ENCODE measurements at places on chromosomes 1 and 21.
A peak's percentile ranks its signal among the peaks of the same experiment; 100 is the strongest.

DNA sequence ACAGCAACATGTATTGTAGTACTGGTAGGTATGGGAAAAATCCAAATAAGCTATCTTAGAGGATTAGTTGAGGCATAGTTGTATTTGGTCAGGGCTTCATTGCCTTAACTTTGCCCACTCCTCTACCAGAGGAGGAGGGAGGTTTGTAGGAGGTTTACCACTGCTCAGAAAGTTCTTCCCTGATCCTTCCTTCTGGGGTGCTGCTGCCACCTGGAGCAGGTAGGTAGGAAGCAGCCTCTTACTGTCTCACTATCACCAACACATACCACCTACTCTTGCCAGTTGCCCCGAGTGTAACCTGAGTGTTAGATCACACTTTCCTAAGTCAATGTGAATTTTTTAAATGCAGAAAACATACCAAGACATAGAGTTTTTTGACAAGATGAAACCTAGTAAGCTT, 24.1 kb upstream of the ZSWIM5 start:
- no peak for DNase-seq

DNA sequence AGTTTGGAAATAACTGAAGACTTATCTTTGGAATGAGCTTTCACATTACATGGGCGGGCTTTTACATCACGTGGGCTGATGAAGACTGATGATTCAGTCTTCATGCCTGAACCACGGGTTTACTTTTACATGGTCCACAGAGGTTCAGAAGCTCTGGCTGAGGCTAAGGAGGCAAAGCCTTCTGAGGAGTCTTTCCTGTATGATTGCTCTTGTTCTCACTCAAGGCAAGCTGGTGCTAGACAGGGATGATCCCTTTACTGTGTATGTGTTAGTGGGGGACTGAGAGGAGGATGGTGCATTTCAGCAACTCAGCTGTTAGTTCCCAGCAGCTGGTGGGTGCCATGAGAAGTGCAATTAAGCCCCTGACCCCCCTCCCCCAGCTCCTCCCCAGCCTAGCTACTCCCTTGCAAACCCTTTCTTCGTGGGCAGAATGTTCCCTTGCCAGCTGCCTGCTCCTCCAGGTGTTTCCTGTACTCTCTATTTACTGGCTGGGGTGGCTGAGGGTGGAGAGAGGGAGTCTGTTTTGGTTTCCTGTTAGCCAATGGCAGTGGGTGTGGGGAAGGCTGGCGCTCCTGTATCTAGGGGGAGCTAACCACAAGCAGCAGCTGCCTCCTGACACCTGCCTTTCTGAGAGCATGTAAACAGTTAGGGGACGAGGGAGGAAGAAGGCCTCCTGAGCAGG, 15.4 kb downstream of the BTG2 start:
- DNase-seq: peak; percentile 49

DNA sequence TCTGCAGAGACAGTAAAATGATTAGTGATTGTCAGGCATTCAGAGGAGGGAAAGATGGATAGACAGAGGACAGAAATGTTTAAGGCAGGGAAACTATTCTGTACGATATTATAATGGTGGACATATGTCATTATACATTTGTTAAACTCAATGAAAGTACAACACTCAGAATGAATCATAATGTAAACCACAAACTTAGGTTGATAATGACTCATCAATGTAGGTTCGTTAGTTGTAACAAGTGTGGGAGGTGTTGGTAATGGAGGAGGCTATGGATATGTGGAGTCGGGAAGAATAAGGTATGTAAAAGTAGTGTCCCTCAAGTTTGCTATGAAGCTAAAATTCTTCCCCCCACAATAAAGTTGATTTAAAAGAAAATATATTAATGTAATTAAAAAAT, 455.0 kb downstream of the BRINP3 start:
- DNase-seq: no peak

DNA sequence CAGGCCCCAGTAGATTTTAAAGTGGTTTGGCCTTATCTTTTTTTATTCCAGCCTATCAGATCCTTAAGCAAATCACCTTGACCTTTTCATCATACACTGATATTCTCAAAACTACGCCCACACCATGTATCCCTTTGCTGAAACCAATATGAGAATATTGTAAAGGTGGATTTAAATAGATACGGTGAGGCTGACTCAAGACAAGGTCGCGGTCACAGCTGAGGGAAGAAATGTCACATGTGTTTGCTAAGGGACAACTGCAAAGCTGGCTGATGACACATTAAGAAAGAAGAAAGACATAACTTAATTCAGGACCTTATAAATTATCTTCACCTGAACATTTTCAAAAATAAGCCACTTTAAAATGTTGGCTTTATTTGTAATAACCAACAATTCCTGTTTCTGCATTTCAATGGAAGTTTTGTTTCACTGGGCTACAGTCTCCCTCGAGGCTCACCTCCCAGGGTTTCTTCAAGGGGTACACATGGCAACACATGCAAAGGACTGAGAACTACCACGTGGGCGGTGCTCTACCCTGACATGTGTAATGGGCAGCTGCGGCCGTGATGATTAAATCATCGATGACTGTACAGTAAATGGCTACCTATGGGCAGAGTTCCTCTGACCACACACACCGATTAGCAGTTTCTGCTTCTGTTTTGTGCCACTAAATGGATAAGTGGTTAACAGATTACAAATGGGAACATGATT, 189.5 kb downstream of the SIPA1L2 start:
- no peak for DNase-seq

DNA sequence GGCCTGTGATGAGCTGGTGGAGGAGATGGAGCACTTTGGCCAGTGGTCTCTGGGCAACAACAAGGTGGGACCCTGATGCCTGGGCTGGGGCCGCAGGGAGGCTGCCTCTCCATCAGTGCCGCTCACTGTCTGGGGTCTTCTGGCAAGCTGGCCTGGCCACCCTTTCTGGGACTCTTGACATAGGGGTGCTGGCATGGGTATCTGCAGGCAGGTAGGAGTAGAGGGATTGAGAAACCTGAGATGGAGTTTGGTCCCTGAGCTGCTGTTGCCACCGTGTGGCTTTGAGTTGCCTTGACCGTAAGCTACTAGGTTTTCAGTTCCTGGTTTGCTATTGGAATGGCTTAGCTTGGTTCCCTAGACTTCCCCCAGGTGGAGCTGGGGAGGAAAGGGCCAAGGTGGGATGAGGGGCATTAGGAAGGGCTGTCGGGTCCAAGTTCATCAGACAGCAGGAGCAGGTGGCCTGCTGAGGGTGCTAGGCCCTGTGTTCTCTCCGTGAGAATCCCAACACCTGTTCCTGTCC, 13.2 kb upstream of the MFN2 start:
- no peak for DNase-seq

DNA sequence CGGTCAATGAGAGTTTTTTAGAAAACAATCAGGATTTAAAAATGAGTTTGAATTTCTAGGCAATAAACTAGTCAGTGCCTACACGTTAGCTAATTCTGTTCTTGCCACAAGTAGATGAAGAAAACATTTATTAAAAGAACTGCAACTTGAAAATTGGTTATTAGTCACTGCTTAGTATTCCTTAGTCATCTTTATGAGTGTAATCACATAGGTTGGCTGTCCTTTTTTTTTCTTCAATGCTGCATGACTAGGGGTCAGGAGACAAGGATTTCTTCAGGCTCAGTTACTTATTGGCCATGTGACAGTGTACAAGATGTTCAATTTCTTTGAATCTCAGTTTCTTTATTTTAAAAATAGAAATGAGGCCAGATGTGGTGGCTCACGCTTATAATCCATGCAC, 17.1 kb downstream of the SOAT1 start:
- no peak for DNase-seq

- DNase-seq: no peak
Observed at GRCh38 chr21:42377211-42377950, 11.0 kb upstream of the TFF1 start.

- DNase-seq: no peak
Observed at GRCh38 chr1:214454569-214455396, 96.6 kb downstream of the PTPN14 start.

- no peak for DNase-seq
Observed at GRCh38 chr21:36288651-36289243, 31.2 kb upstream of the MORC3 start.

DNA sequence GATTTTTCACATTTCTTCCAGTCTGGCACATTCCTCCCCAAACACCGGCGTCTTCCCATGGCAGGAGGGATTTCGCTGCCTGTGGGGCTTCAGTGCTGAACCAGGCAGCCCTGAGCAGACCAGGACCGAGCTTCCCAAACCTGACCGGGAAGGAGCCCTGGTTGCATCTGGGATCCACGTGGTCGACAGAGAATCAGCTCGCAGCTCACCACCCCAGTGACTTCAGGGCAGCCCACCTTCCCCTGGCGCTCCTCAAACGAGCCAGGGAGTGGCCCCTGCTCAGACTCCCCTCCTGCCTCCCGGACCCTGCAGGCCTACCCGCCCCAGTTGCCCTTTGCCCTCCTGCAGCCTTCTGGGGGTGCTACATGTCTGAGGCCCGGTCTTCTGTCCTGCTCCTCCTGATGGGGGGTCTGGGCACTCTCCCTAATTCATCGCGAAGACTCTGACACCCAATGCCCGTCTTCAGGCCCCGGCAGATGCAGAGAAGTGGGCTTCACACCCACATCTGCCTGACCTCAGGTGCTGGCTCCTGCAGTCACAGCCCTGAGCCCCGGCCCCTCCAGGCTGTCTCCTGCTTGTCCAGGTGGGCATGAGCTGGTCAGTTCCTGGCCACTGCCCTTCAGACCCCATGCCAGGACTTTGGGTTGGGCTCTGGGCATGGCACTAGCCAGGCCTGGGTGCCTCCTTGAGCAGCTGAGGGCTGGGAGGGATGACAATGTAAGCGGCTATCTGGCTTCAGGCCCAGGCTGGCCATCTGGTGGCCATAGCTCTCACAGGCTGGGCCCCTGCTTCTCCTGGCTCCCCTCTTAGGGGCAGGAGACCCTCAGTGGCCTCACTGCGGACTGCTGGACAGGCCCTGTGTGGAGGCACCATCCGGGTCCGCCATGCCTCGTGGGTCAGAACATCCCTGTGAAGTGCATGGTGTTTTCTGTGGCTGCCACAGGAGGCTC, 26.1 kb upstream of the PRSS38 start:
- no peak for DNase-seq

DNA sequence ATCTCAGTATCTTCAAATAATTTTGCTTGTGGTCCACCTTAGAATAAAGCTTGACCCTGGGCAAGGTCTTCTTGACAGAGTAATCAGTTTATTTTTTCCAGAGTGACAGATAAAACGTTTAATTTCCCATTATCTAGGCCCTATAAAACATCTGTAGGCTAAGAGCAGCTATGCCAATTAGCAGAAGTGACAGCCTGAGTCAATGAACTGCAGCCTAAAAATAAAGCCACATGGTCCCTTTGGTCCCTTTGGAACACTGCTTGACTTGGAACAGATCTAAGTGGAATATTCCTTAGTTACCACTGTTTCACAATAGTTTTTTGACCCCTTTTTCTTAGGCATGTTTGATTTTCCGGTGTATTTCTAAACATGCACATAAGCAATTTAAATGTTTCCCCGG, 6.3 kb upstream of the RGS13 start:
- no peak for DNase-seq

DNA sequence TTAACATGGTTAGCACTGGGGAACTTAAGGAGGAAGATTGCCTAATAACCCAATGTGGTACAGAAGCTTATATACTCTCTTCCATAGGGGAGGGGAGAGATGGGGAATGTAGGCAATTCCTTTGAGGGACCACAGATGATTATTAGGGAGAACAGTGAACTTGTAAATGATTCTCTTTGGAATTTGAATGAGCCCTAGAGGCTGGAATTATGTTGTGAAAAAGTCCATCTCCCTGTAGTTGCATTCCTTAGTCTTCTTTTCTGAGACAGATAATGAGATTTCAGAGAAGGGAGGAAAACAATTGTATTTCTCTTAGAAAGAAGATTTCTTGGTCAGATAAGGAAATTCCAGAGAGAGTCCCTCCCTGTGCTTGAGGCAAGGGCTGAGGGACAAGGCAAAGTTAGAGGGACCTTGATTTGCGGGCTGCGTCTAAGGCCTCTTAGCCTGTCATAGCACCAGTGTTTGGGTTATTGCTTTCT, 89.0 kb upstream of the HMCN1 start:
- no peak for DNase-seq

GRCh38 chr1:41364442-41365319, 3.4 kb downstream of the FOXO6 start:
- no peak for DNase-seq

GRCh38 chr1:203140743-203141520, 13.4 kb downstream of the ADORA1 start:
- DNase-seq: no peak

DNA sequence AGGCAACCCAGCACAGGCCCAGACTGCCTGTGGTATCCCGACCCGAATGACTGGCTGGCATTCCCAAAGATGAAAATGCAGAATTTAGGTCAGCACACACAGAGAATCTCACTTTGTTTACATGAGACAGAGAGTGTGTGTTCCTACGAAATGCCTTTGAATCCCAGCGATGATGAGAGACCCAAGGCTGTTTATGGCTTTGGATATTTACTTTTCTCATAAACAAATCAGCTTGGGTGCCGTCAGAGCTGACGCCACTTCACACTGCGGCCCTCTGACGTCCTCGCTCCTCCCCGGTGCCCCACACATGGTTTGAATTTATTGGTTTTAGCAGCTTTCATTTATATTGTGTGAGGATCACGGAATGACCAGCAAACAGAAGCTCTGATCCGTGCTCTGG, 18.7 kb downstream of the TRABD2B start:
- DNase-seq: no peak

DNA sequence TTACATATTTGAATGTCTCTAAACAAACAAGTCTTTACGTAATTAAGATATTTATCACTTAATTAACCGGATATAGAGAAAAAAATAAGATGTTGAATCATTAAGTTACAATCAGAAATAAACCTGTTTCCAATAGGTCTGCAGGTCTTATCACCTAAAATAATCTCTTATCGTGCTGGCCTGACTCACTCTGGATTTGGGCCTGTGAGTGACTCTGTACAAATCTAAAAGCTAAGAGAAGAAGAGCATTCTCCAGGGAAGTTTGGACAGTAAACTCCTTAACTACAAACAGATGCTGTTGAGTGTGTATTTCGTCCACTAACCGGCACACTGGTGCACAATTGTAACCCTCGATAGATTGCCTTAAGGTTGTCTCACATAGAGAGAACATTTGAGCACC, 25.3 kb downstream of the CEP104 start:
- DNase-seq: no peak

DNA sequence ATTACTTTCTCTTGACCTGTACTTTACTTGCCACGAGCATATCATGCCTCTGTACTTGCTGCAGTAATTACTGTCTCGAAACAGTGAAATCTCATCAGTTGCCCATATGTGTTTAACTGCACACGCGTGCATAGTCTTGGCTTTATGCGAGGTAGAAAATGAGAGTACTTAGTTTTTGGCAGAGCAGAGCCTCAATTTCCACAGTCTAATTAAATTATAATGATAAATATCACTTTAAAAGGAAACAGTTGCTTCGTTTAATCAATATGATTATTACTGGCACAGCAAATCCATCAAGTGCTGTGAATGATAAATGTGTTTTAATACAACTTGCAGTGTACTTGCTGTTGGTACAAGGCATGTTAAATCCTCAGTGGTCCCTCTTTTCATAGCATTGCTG, 47.6 kb downstream of the ADARB1 start:
- no peak for DNase-seq

GRCh38 chr21:45266518-45267389, 20.9 kb downstream of the POFUT2 start:
- DNase-seq: no peak

- no peak for DNase-seq
Observed at GRCh38 chr1:171142416-171143385, 42.4 kb upstream of the FMO2 start.
